ENCODE measurements at places on chromosomes 7 and 10.

DNA sequence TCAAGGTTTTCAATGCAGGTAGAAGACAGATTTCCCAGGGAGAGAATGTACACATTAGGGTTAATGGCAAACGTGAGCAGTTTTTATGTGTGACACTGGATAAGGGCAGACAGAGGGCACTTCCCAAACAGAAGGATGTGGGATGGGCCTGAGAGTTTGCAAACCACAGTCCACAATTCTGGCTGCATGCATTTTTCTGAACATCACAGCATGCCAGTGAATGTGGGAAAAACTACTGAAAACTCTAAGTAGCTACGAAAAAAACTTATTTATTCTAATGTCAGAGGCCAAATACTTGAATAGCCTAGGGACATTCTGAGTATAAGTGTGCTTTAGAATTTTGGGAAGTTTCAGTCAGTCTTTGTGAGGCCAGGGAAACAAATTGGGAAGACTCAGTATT lies 145.9 kb downstream of the NRCAM start:
- no peak for DNase-seq

- DNase-seq = no peak
Observed at GRCh38 chr7:148684289-148684830, 14.3 kb upstream of the CUL1 start.

DNA sequence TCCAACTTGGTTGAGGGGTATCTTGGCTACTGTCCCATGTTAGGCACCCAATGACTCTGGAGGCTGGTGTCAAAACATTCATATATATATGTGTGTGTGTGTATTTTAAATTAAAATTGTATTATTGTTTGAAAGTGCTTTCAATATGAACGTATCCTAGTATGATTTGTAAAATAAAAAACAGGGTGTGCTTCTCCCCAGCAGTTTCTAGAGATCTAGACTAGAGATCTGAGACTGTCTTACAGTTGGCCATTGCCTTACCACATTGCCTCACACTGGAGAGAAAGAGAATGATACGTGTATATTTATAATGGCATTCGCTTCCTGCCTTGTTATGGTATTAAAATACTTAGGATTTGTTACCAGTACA lies 1.2 kb downstream of the BAG3 start:
- no peak for DNase-seq

- peak; percentile 70 for DNase-seq
Observed at GRCh38 chr10:91632671-91633550, at the start of gene PPP1R3C. Gene PPP1R3C (minus strand): TSS chr10:91633071. CDS start chr10:91632969, 102 bp downstream.

GRCh38 chr10:132642732-132643008 lies 105.1 kb downstream of the INPP5A start:
- DNase-seq = no peak

- DNase-seq = no peak
Observed at GRCh38 chr7:3862774-3863173, 561.7 kb downstream of the SDK1 start.

GRCh38 chr7:93245525-93246432 lies 13.6 kb downstream of the VPS50 start:
- DNase-seq = no peak

DNA sequence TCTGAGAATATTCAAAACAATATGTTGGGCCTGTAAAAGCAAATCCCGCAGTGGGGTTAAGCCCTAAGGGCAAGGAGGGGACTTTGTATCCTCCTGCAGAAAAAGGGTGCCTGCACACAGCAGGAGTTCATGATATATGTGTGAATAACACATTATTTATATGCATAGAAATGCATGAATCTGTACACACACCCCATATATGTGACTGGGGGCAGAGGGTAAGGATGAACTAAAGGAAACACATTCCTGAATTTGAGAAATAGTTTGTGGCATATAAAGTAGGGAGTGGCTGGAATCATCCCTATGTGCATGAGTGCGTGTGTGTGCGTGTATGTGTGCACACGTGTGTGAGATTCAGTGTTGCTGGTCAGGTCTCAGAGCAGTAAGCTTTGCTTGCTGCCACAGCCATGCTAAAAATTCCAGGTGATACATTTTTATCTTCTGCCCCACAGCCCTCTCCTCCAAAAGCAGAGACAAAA lies 18.9 kb downstream of the ENO4 start:
- DNase-seq = no peak

DNA sequence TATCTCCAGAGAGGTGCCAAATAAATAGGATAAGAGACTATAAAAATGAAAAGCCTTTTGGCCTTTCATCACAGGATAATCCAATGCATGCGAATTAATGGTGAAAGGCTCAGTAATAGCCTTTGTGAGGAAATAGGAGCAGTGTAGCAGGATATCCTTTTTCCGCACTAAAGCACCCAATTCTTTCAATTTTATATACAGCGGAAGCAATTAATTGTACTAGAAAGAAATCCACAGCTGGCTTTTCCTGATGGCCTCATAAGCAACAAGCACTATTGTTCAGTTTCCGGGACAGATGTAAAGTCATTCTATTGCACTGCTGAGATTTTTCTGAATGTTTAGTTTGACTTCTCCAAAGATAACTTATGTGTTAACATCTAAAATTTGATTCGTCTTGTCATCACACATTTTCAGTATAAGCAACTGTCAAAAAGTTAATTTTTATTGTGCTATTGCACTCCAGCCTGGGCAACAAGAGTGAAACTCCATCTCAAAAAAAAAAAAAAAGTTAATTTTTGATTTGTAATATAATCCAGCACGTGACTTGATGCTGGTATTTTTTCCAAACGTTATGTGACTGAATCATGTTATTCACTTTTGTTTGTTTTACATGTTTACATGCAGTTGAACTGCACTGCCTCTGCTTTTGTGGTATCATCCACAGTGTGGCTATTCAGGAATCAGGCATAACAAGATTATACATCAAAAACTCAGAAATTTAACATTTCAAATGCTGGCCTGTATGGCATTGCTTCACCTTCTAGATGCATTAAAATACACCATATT lies 8.4 kb upstream of the BMPR1A start:
- DNase-seq = no peak

- no peak for DNase-seq
Observed at GRCh38 chr10:127486355-127486754, 62.8 kb upstream of the NPS start.

DNA sequence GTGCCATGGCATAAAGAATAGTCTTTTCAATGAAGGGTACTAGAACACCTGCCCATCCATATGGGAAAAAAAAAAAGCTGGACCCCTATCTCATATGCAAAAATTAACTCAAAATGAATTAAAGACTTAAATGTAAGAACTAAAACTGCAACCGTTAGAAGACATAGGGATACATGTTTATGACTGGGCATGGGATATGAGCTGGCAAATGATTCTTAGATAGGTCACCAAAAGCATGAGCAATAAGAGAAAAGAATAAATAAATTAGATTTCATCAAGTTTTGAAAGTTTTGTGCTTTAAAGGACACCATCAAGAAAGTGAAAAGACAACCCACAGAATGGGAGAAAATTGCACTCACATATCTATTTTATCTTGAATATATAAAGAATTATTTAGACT lies 222.0 kb downstream of the ADK start:
- DNase-seq = no peak

- no peak for DNase-seq
Observed at GRCh38 chr7:112876877-112877276, 86.7 kb upstream of the TMEM168 start.

DNA sequence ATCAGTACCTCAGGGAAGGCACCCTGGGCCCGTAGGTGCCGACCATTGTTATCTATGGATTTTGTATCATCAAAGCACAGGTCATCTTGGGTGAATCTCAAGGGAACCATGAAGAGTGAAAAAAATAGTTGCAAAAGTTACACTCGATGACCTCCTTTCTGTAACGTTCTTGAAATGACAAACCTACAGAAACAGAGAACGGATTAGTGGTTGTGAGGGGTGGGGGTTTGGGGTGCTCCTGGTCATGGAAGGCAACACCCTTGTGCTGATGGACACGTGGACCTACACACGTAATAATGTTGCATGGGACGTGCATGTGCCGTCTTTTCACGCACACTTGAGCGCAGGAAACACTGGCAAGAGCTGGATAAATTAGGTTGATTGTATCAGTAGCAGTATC lies 655.9 kb downstream of the SDK1 start:
- no peak for DNase-seq

DNA sequence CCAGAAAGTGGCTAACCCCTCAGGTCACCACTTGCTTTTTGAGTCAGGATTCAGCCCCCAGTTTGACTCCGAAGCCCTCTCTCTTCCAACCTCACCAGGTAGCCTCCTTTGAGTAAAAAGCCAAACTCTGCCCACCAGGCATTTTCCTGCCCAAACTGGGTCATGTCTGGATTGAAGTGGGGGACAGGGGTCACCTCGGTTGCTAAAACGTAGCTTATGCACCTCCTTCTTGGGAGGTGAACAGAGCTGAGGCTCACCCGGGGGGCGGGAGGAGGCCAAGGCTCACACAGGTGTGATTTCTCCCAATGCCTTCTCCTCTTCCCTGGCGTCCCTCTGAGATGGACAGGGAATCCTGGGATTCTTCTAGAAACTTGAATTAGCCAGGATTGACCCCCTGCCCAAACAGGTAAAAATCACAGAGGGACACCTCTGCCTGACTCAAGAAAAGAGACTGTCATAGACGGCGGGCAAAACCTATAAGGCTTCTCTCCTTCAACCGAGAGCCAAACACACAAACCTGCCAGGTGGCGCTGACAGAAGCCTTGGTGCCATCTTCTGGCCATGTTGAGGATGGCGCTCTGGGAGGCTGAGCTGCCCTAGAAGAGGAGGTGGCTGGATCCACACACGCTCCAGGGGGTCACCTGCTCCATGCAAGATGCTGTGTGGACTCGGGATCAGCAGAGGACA lies 51.6 kb downstream of the PRLHR start:
- peak; percentile 31 for DNase-seq

GRCh38 chr10:84739641-84740040 lies 411.3 kb downstream of the CCSER2 start:
- no peak for DNase-seq
